ENCODE measurements at places on chromosomes 5 and 9.
A peak's percentile ranks its signal among the peaks of the same experiment; 100 is the strongest.

DNA sequence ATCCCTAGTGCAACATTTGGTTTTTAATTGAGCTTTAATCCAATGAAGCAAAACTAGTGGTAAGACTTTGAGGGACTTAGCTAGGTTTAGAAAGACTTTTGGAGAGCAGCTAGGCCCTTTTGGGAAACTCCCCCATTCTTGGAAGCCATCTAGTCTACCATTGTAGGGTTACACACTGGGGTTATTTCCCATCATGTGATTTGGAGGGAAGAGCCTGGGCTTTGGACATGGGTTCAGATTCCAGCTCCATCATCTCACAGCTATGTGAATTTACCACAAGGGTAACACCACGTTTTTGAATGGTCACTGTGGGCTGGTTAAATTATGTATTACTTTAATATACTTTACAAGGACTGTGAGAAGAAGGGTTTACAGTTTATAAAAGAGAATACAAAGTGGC is 18.3 kb upstream of the TNFSF15 start:
- DNase-seq, result no peak

DNA sequence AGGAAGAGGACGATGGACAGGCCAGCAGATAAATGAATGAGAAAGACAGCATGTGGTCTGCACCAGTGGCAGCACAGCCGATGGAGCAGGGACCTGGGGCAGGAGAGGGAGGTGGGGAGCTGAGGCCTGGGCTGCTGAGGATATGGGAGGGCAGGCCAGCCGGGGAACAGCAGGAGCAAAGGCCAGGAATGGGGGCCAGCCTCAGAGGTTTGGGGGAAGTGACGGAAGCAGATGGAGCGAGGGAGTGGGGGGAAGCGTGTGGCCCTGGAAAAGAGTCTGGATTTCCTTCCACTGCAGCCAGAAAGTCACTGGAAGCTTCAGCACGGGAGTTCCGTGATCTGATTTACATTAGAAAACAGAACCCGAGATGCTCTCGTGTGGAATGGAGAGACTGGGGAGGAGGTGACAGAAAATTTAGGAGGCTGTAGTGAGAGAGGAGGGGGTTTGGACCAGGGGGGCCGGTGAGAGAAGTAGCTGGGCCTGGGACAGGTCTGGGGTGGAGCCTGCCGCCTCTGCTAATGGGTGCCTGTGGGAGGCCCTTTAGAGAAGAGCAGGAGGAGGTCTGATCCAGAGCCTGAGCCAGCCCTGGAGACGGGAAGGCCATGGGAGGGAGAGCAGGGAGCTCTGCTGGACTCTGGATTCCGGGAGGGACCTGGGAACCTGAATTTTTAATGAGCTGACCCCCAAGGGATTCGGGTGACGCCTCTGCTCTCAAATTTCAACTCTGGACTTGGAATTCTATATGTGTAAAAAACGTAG is 65.4 kb downstream of the TSPAN17 start:
- DNase-seq, result no peak

DNA sequence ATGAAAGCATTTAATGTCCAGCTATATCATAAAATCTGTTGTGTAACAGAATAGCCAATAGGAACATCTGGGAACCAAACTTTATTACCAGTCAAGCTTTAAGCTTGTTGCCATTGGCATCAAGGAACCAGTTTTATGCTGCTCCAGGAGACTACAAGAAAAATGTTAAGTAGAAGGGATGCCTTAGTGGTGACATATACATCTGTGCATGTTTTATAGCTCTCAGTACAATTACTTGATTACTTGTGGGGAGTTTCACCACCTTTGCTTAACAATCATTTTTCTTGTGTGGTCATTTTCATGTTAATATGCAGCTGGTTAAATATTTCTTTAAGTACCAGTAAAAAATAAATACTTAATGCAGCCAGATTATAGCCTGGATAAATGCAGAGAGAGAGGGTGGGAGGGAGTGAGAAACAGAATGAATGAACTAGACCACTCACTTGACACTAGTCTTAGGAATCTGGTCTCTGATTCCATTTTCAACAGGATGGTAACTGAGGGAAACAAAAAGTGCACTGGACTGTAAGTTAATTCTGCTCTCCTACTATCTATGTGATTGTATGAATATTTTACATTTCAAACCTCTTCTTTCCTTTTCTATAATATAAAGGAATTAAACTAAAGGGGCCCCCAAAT is 35.7 kb upstream of the LURAP1L start:
- DNase-seq, result no peak

- DNase-seq, result no peak
Observed at GRCh38 chr9:76932757-76933156, 26.8 kb upstream of the PRUNE2 start.

DNA sequence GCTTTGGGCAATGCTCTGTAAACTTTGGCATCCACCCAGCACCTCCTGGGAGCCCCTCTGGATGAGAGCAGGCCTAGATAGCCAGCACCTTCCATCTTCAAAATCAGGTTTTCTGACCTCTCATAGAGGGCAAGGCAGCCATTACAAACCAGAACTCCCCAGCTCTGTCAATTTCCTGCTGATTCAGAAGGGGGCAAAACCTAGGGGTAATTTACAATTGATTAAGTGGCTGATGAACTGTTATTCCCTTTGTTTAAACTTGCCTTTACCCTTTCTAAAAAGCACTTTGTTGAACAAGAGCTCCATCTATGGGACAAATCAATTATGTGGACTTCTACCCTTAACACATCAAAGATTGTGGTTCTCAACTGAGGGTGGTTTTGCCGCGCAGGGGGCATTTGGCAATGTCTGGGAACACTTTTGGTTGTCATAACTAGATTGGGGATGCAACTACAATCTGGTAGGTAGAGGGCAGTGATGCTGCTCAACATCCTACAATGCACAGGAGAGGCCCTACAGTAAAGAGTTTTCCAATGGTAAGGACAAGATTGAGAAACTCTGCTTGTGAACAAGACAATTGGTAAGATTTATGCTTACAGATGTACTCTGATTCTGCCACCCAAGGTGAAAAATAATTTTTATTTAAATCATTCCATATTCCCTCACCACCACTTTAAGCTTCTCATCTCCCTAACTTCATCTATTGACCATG is 184.1 kb downstream of the MARCHF11 start:
- peak; percentile 29 for DNase-seq

DNA sequence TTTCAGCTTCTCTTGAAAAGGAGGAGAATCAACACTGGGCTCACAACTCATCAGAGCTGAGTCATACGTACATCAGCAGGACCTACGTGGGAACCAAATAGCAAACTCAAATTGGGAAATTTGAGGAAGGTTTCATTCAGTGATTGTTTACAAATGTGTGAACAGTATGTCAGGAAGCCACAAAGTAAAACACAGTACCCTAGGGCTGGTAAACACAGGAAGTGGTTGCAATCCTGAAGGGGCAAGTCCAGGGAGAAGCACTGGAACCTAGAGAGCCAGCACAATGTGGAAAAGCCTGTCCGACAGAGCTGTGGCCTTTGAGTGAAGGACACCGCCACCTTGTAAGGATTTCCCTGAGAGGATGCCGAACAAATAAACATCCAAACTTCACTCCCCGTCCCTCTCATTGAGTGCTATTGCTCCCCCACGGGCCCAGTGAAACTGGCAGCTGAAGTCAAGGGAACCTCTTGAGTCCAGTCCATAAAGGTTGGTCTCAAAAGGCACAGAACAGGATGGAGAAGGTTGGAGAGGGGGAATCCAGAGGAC is 26.7 kb upstream of the RICTOR start:
- peak; percentile 26 for DNase-seq

- no peak for DNase-seq
Observed at GRCh38 chr9:109886041-109886440, 106.0 kb downstream of the PALM2AKAP2 start.

GRCh38 chr5:159166416-159166815 is 42.9 kb downstream of the RNF145 start:
- no peak for DNase-seq

- DNase-seq, result no peak
Observed at GRCh38 chr5:169281625-169282024, 19.3 kb downstream of the SLIT3 start.

GRCh38 chr5:170757182-170757601 is 26.3 kb upstream of the GABRP start:
- DNase-seq, result no peak

GRCh38 chr9:113486327-113486726 is 22.8 kb downstream of the RGS3 start:
- no peak for DNase-seq

DNA sequence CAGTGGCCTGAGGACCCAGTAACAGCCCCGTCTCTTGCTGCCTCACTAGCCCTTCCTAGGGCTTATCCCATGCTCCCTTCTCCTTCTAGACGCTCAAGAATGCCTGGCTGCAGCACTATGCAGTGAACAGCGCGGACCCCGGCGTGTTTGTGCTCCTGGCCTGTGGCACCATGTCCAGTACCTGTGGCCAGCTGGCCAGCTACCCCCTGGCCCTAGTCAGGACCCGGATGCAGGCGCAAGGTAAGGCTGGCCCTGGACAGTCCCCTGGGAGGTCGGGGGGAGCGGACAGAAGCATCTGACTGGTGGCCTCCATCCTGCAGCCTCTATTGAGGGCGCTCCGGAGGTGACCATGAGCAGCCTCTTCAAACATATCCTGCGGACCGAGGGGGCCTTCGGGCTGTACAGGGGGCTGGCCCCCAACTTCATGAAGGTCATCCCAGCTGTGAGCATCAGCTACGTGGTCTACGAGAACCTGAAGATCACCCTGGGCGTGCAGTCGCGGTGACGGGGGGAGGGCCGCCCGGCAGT is 20.5 kb downstream of the PTGES2 start:
- DNase-seq, result no peak

- DNase-seq, result no peak
Observed at GRCh38 chr5:135591277-135591676, 12.5 kb upstream of the CXCL14 start.

DNA sequence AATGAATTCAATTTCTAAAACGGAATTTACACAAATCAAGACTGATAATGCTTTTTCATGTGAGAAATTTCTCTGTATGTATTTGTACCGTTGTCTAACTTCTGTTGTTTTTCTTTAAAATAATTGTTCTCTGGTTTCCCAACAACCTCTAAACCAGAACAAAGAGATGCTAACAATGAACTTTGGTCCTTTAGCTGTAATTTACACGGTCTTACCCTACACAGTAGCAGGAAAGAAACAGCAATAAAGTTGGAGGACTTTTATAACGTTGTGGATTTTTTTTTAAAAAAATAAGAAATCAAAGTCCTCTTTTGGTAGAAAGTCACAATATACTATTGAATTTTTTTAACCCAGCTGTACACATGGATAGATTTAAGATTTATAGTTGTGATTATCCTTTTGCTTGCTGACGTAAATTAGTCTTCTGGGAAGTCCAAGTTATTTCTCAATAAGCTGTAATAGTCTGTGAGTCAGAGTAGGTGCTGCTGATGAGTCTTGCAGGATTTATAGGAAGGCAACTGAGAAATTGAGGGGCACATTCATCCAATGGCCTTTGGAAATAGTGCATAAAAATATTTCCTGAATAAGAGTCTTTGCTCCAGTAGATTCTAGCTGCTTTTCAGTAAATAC is 76.8 kb upstream of the PCSK1 start:
- DNase-seq, result peak; percentile 65

Data from LoVo (cell line).